H1 (cell line): ENCODE measurements at places on chromosomes 6 and 20. TPM values are rescaled to one million over a fixed set of nuclear protein-coding genes. Genes with fewer than 3 reads are reported as not detected.

GRCh38 chr20:48937674-48938073 is 16.2 kb downstream of the ARFGEF2 start:
- H3K27me3 ChIP-seq: no peaks in the 10 kb centered on the region
- DNase-seq: no peak
- H3K36me3 ChIP-seq: no peaks in the 10 kb centered on the region
- no peak overlapping the region for H3K27ac ChIP-seq
- H3K4me1 ChIP-seq: no peaks in the 10 kb centered on the region
- H3K4me3 ChIP-seq: no peak overlapping the region

DNA sequence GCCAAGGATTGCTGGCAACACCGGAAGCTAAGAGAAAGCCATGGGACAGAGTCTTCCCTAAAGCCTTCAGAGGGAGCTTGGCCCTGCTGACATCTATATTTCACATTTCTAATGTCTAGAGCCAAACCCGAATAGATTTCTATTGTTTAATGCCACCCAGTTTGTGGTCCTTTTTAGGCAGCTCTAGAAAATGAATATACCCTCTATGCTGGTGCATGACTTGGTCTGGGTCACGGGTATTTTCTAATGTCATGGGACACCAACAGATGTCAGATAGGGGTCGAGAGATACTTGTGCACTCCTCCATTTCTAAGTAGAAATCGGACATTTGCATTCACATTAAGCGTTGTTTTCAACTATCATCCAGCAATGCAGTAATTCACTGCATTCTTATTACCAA is 37.0 kb upstream of the SOX4 start:
- no peaks in the 10 kb centered on the region; the same call in 1 of the 2 replicates for H3K4me1 ChIP-seq
- H3K36me3 ChIP-seq: no peaks in the 10 kb centered on the region
- no peak overlapping the region for H3K27ac ChIP-seq
- no peak for DNase-seq

GRCh38 chr6:50353603-50354002 is 303.9 kb upstream of the DEFB112 start:
- H3K27me3 ChIP-seq: no peaks in the 10 kb centered on the region
- DNase-seq: no peak
- no peak overlapping the region for H3K4me3 ChIP-seq
- no peaks in the 10 kb centered on the region for H3K36me3 ChIP-seq

DNA sequence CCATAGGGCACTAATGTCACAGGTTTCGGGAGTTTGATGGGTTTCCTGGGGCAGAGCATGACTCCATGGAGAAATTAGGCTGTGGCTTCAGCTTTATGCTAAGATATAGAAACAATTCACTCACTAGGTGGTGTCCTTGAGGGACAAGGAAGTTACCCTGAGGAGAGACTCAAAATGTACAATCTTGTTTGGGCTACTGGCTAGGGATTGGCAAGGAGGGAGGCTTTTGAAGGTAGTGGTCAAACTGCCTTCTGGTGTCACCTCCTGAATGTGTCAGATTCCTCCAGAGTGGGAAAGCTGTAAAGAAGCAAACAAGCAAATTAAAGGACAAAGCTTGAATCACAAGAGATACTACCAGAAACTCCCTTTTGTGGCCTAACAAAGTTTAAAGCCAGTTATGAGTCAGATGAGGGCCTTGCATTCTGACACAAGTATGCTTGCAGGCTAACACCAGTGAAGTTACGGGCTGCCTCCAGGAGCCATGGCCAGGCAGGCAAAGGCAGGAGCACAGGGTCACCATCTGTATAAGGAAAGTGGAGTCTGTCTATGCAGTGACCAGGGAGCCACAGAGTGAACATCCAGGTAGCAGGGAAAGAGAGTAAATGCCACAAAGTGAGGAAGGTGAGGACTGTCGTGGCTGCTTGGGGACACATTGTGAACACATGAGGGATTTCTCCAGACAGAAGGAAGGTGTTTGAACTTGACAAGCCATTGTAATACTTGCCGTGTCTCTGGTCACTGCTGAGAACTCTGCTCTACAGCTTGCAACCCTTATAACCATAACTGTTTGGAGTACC is 107.7 kb upstream of the DTNBP1 start:
- no peak overlapping the region for H3K4me3 ChIP-seq
- H3K36me3 ChIP-seq: no peaks in the 10 kb centered on the region
- no peaks in the 10 kb centered on the region for H3K4me1 ChIP-seq
- no peaks in the 10 kb centered on the region for H3K27me3 ChIP-seq
- H3K27ac ChIP-seq: no peak overlapping the region

DNA sequence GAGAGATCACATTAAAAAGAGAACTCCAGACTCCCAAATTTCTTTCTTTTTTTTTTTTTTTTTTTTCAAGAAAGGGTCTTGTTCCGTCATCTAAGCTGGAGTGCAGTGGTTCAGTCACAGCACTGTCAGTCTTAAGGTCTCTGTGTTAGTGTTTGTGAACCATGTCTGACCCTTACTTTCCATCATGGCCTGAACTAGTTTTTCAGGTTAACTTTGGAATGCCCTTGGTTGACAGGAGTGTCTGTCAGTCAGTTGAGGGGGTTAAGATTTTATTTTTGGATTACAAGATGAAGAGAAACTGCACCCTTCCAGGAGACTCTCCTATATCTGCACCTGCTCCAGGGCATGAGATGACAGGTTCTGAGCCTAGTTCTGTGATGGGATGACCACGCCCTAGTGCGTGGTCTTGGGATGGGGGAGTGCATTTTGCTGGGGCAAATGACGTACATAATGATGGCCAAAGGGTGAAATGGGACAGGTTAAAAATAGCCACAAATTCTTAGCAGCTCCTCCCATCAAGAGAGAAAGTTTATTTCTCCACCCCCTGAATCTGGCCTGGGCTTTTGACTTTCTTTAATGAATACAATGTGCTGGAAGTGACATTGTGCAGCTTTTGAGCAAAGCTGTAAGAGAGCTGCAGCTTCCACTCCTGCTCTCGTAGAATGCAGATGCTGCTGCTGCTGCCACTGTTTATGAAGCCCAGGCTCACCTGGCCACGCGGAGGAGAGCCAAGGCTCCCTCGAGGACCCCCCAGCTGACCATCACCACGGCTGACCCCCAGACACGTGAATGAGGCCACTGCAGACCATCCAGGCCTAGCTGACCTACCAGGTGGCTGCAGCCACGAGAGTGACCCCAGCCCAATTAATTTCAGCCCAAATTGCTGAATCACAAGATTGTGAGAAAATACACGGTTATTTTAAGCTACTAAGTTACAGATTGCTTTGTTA is 29.7 kb upstream of the FAM50B start:
- H3K27me3 ChIP-seq: no peaks in the 10 kb centered on the region
- no peak overlapping the region for H3K4me3 ChIP-seq
- H3K4me1 ChIP-seq: no peaks in the 10 kb centered on the region
- no peak overlapping the region for H3K27ac ChIP-seq
- no peaks in the 10 kb centered on the region for H3K36me3 ChIP-seq
- no peak for DNase-seq

- H3K36me3 ChIP-seq: no peaks in the 10 kb centered on the region
- peaks cover 7% of the 10 kb centered on the region for H3K4me1 ChIP-seq
- H3K4me3 ChIP-seq: no peak overlapping the region
- no peak for DNase-seq
These were observed 22.1 kb downstream of the MAP3K4 start for GRCh38 chr6:161013695-161014094.

PRSS16 gene
- total RNA-seq: 19.2 and 20.2 TPM in 2 replicates

PRPF6 gene
- 76.9 and 80.7 TPM in 2 replicates for total RNA-seq

BCAS4 gene
- total RNA-seq: 21.2 and 21.4 TPM in 2 replicates

HIVEP2 gene
- 5.9 and 6.1 TPM in 2 replicates for total RNA-seq
